SJCRH30 (cell line): ENCODE measurements at places on chromosomes 2 and 18. TPM values are rescaled to one million over a fixed set of nuclear protein-coding genes. Genes with fewer than 3 reads are reported as not detected.

DNA sequence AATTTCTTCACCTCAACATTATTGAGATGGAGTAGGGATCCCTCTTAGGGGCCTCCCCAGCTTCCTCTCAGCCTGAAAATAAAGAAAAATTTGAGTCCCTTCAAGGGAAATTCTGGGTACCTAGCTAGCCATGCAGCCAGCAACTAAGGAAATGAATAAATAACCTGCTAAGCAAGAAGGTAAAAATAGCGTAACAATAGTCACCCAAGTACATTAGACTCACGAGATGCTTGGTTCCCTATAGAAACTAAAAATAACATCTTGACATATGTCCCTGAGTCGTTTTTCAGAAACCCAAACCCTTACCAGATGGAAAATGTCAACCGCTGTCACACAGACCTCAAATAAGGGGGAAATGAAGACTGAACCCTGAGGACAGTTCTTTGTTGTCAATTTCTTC is 51.9 kb downstream of the CACNB4 start:
- no peak for DNase-seq
- H3K36me3 ChIP-seq = no peaks in the 10 kb centered on the region
- H3K4me3 ChIP-seq = no peak overlapping the region
- no peaks in the 10 kb centered on the region for H3K27me3 ChIP-seq
- H3K4me1 ChIP-seq = no peaks in the 10 kb centered on the region

- H3K27me3 ChIP-seq = no peaks in the 10 kb centered on the region
- H3K4me1 ChIP-seq = no peaks in the 10 kb centered on the region
- no peak for DNase-seq
- no peak overlapping the region for H3K4me3 ChIP-seq
Measured at GRCh38 chr18:62745089-62745751, 29.9 kb downstream of the PHLPP1 start.

- H3K36me3 ChIP-seq = no peaks in the 10 kb centered on the region
- no peak overlapping the region for H3K27ac ChIP-seq
- no peak for DNase-seq
- H3K27me3 ChIP-seq = no peaks in the 10 kb centered on the region
- peaks cover 5% of the 10 kb centered on the region for H3K4me1 ChIP-seq
Measured at GRCh38 chr2:145569108-145569507, 1049.2 kb upstream of the ZEB2 start.

DNA sequence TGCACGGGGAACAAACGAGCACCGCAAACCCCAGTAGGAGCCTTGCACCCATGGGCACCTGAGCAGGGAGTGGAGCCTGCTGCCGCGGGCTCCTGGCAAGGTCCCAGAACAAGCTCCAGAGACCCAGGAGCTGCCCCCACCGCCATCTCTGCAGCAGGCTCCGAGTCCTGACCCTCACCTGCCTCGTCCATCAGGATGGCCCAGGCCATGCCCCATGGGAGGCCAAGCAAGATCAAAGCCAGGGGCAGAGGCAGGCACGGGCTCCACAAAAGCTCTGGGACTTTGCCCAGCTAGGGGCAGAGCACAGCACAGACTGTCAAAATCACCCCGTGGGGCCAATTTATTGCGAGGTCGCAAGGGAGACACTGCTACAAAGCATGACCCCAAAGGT is 43.6 kb downstream of the GPC1 start:
- H3K27ac ChIP-seq = no peak overlapping the region
- no peaks in the 10 kb centered on the region for H3K36me3 ChIP-seq
- no peaks in the 10 kb centered on the region for H3K27me3 ChIP-seq
- no peak overlapping the region for H3K4me3 ChIP-seq
- H3K4me1 ChIP-seq = no peaks in the 10 kb centered on the region

GRCh38 chr2:111710613-111711012 is 173.4 kb downstream of the ANAPC1 start:
- H3K4me3 ChIP-seq = no peak overlapping the region
- peaks cover 5% of the 10 kb centered on the region; the same call in 1 of the 2 replicates for H3K27me3 ChIP-seq
- H3K27ac ChIP-seq = no peak overlapping the region
- DNase-seq = no peak

GRCh38 chr2:204691911-204692510 is 146.7 kb downstream of the PARD3B start:
- peak; percentile 57 for DNase-seq
- no peaks in the 10 kb centered on the region for H3K36me3 ChIP-seq
- no peak overlapping the region for H3K27ac ChIP-seq
- no peak overlapping the region for H3K4me3 ChIP-seq
- H3K27me3 ChIP-seq = no peaks in the 10 kb centered on the region

DNA sequence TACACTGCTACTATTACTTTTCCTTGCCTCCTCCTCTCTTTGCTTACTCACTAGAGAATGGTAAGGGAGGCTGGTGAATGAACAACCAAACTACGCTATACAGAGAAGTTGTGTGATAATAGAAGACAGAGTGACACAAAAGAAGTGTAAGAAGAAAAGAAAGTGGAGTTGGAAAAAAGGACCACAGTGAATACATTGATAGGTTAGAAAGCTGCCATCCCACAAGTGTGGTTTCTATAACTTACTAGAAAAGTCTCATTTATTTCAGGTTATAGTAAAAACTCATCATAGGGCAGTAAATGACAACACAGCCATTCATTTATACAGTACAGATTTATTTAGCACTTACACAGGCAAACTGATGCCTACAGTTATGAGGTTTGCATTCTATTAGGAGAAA is 77.3 kb downstream of the TTC21B start:
- H3K36me3 ChIP-seq = peaks cover 9% of the 10 kb centered on the region
- H3K27me3 ChIP-seq = no peaks in the 10 kb centered on the region
- no peaks in the 10 kb centered on the region for H3K4me1 ChIP-seq
- H3K4me3 ChIP-seq = no peak overlapping the region
- DNase-seq = no peak

UGT1A6 gene
- not detected in 2 replicates for total RNA-seq

SCTR gene
- not detected in 2 replicates for total RNA-seq

PTH2R gene
- total RNA-seq = 0.16 TPM in 1 of 2 replicates, not detected in the other

ASB18 gene
- 0.04 TPM in 1 of 2 replicates, not detected in the other for total RNA-seq

HOXD11 gene
- 3.1 and 3.7 TPM in 2 replicates for total RNA-seq

ALK gene
- 56.4 and 59.6 TPM in 2 replicates for total RNA-seq

CDK15 gene
- total RNA-seq = 0.20 and 0.47 TPM in 2 replicates
